Fibroblast of mammary gland (primary cell): ENCODE measurements at places on chromosomes 11 and 22.
A peak's percentile ranks its signal among the peaks of the same experiment; 100 is the strongest.

DNA sequence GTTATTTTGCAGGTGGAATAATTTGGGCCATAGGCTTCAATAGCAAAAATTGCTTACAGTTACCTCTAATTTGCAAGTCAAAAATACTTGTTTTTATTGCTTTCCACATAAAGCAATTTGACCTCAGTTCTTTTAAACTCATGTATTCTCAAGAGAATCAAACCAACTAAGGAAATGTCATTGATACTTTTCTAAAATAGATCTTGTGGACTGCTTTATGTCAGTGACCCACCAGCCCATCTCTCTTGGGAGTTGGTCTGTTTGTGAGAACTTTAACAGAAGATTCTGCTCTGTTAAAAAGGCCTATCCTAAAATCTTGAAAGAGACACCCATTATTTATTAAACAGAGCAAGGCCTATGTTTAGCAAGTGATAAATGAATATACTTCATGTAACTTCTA, 75.2 kb downstream of the DDIAS start:
- no peak for DNase-seq

DNA sequence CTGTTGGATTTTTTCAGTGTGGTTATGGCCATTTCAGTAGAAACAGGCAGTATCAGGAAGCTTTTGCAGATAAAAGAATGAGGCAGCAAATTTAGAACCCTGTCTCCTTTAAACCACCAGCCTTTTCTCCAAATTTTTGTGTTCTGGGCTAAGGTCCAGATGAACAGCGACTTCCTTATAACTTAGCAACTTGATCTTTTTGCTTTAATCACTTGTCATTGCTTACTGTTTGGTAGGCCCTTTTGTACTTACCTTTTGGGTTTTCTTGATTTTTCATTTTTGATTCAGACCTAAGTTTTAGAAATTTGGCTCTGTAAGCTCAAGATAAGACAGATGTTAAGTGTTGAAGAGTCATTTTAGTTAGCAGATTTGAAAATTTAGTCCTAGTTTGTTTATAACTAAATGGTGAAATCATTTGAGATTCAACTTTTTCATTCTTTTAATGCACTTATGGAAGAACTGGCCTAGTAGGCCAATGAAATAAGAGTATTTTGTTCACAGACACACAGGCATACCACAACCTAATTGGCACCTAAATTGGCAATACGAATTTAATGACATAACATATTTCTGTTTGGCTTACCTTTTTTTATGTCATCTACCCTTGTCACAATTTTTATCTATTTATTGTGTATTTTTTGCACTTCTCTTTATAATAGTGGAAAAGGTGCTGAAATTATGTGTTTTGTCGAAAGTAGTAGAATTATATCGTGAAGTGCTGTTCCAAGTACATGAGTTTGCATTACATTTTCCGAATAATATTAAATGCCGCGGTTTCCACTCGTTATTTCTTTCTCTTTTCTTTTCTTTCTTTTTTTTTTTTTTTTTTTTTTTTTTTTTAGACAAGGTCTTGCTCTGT, 2.1 kb downstream of the RTN3 start:
- peak; percentile 43 for DNase-seq

DNA sequence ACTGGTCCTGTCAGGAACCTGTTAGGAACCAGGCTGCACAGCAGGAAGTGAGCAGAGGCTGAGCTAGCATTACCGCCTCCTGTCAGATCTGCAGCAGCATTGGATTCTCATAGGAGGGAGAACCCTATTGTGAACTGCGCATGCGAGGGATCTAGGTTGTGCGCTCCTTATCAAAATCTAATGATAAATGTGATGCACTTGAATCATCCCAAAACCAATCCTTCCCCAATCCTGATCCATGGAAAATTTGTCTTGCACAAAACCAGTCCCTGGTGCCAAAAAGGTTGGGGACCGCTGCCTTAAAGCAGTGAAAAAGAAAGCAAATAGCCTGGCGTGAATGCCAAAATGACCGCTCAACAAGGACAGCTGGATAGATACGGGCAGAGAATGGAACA, 1.9 kb upstream of the ARAP1 start:
- no peak for DNase-seq

GRCh38 chr11:110415081-110415480, 14.7 kb upstream of the FDX1 start:
- DNase-seq: no peak

DNA sequence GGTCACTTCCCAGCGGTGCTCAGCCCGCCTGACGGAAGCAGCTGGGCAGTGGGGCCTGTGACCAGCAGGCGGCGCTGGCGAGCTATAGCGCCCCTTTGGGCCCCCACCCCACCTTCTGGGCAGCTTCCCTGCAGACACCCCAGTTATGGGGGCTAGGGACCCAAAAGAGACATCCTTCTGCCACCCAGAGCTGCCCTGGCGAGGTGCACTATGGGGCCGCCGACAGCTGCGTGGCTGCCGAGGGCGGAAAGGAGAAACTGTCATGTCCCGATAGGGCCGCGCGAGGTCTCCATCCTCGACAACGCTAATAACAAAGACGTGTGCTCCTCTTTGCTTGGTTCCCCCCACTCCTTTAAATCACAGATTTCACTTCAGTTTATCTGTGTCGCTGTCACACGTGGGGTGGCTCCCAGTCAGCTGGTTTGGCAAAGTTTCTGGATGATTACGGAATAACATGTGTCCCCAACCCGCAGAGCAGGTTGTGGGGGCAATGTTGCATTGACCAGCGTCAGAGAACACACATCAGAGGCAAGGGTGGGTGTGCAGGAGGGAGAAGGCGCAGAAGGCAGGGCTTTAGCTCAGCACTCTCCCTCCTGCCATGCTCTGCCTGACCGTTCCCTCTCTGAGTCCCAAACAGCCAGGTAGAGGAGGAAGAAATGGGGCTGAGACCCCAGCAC, 673 bp upstream of the MYO7A start:
- DNase-seq: peak; percentile 30

DNA sequence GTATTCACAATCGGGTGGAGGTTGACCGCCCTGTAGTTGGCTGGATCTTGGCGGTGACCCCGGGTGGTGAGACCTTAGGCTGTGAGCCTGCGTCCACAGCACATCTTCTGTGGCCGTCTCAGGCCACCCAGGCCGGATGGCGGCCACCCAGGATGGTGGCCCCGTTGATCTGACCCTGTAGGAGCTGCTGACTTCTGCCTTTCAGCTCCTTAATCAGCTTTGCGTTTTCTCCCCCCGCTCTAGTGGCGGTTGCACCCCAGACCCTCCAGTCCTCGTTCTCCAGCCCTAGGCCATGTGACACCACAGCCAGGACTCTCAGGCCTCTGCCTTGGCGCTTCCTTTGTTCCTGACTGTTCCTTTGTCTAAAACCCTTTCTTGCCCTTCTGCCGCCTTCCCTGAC, 244.0 kb downstream of the TBC1D22A start:
- DNase-seq: no peak

- no peak for DNase-seq
Measured at GRCh38 chr11:30956751-30957150, 370.6 kb upstream of the MPPED2 start.

GRCh38 chr11:113045146-113045545, 83.9 kb downstream of the NCAM1 start:
- DNase-seq: no peak

DNA sequence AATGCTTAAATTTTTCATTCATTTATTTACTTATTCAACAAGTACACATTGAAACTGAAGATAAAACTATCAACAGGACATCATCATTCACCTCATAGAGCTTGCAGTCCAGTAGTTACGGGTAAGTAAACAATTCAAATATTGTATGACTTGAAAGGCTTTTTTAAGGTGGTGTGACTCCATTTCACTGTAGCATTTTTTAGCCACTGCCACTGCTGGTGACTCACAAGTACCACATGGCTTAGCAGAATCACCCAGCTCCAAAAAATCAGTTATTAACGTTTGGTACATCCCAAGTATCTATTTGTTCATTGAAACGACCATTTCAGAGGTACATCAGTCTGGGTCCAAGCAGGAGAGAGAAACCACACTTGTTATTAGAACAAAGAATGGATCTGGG, 427.9 kb upstream of the DDI1 start:
- DNase-seq: peak; percentile 84

DNA sequence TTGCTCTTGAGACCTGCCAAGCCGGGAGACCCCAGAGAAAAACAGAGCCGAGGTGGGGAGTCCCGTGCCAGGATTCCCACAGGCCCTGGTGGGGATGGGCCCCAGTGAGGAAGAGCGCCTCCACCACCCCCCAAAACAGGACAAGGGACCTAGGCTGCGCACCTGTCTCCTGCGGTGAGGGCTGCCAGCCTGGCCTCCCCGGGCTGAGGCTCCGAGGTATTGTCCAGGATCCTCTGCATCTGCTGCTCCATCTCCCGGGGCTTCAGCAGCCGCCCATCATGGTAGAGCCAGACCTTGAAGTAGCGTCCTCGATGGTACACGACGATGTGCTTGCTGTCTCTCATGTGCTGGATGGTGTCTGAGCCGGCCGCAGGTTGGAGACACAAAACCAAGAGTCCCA, 33.3 kb upstream of the TESMIN start:
- no peak for DNase-seq

GRCh38 chr22:40200795-40201530, 23.2 kb downstream of the TNRC6B start:
- DNase-seq: no peak

DNA sequence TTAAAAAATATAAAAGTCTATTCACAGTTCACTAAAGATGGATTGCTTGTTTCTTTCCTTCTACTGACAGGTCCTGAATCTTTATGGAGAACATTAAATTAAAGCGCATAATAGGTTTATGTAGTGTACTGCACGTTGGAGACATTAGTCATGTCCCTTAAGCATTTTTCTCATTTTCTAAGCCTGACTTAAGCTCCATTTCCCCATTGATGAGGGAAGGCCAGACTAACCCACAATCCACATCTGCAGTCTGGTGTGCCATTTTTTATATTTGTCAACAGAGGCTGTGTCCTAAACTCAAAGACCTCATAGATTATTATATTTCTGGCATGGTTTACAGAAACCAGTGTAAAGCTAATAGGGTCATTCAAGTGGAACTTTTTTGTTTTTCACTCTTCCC, 39.9 kb downstream of the CADM1 start:
- DNase-seq: no peak

DNA sequence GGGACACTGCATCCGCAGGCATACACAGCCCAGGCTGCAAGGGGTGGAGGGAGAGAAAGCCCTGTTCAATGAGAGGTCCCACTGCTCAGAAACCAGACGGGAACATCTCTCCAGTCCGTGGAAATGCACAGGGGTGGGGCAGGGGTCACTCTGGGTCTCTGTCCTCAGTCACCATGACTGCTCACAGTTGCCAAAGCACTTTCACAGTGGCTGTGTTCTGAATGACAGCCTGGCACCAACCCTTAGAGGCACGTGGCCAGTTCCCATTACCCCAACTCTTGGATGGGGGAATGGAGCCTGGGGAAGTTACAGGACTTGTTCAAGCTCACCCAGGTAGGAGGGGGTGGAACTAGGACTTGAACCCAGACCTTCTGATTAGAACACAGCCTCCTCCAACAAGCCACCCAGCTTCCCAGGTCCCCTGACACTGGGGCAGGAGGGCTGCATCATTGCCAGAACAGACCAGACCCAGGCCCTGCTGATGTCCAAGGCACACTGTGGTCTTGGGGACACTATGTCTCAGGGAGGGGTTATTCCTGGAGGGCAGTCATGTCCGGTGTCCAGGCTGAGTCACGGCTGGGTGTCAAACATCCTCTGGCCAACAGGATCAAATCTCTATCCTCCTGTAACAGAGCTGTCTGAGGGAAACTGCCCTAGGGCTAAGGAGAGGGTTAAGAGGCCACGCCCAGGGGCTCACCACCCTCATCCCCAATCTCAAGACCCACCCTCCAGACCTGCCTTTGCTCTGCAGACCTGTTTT, 8.2 kb downstream of the ZNF70 start:
- no peak for DNase-seq

GRCh38 chr11:14539982-14540421, 19.8 kb upstream of the PSMA1 start:
- DNase-seq: no peak

DNA sequence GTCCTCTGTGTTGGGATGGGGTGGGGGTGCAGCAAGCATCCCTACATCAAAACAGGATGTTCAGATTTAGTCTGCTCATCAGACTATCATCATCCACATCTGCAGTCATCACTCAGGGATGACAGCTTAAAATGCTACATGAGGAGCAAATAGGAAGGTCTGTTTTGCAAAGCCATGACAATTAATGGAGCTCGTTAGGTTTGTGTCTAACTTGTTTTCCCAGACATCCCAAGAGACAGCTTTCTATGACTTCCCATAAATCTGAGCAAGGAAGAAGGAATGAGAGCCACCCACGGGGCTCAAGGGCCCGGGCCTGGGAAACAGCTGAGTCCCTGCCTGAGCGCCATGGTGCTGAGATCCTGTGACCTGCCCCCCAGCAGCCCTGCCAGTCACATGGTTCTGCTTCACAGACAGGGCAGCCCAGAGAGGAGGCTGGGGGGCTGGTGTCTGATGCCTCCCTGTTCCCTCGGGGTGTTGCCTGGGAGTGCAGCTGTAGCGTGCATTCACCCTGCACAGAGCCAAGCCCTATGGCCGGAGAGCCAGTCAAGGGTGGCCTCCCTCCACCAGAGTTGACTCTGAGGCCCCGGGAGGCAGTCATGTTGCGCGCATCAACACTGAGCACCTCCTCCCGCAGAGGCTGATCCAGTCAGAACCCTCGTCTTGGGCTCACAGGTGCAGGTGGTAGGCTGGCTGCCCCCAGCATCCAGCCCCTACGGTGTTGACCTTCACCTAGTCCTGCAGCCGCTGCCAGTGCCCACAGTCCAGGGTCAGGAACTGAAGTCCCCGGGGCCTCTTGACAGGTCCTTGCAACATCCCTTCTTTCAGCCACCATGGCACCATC, 12.1 kb downstream of the DERL3 start:
- peak; percentile 87 for DNase-seq

DNA sequence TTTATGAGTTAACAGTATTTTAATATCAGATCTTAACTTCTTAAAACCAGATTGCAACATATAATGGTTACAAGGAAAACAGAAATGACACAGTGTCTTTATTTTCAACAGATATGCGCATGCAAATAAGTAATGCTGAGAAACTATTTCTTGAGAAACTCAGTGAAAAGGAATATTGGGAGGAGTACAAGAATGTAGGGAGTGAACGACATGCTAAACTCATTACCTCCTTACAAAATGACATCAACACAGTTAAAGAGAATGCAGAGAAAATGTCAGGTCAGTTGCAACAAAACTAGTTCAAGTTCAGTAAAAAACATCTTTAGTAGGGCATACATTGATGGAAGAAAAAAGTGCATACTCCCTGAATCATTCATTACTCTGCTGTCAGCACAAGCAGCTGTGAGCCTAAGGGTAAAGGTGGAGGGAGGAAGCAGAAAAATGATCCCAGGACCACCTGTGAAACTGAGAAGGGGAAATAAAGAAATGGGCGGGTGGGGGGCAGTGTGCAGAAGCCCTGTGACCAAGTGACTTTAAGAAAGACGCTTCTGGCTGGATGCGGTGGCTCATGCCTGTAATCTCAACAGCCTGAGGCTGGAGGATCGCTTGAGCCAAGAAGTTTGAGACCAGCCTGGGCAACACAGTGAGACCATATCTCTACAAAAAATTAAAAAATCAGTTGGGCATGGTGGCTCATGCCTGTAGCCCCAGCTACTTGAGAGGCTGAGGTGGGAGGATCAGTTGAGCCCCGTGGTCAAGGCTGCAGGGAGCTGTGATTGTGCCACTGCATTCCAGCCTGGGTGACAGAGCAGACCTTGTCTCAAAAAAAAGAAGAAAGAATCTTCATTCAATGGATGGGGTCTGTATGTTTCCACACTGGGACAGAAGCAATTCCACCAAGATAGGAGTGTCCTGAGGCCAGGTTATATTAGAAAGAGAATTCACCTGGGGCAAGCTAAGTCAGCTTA, 31.2 kb downstream of the CCDC83 start:
- peak; percentile 57 for DNase-seq

GRCh38 chr11:12863605-12864121, 145.5 kb upstream of the RASSF10 start:
- DNase-seq: no peak
